ENCODE measurements at places on chromosomes 5 and 9.
A peak's percentile ranks its signal among the peaks of the same experiment; 100 is the strongest.

DNA sequence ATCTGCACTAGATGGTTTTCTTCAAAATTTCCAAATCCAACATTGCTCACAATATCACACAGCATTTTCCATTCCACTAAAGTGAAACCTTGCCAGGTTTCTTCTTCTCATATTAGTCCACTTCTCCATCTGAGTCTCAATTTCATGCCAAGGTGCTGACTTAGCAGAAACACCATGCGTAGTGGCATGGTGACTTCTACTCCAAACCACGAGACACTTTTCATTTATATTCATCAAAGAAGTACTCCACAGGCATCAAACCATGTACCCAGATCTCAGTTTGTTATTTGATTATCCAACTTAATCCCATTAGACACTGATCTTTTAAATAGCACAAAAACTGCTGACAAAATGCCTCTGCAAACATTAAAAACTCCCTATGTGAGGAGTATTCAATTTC lies 233.4 kb upstream of the ITGA1 start:
- no peak for DNase-seq

GRCh38 chr5:150599917-150600511 lies 40.4 kb upstream of the SYNPO start:
- DNase-seq = peak; percentile 87

- no peak for DNase-seq
Observed at GRCh38 chr5:176817369-176817840, 7.0 kb downstream of the UNC5A start.

DNA sequence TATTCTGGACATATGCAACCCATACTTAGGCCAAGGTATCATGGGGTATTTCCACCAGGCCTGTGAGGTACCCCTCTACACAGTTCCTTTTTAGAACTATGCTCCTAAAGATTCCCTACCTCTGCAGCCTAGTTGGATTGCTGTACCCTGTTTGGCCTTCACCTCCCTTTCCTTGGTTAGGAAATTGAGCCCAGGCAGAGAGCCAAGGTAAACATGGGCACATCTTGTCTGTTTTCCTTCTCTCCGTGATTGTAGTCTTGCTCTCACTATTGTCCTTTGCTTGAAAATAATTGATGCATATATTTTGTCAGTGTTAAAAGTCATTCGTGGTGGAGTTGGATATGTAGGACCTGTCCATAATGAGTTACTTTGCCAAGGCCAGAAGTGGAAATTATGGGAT lies 26.7 kb downstream of the BDP1 start:
- DNase-seq = peak; percentile 10

GRCh38 chr9:981491-981898 lies 5.0 kb downstream of the DMRT3 start:
- DNase-seq = no peak

- DNase-seq = no peak
Observed at GRCh38 chr9:88438811-88439210, 50.6 kb downstream of the SPIN1 start.

DNA sequence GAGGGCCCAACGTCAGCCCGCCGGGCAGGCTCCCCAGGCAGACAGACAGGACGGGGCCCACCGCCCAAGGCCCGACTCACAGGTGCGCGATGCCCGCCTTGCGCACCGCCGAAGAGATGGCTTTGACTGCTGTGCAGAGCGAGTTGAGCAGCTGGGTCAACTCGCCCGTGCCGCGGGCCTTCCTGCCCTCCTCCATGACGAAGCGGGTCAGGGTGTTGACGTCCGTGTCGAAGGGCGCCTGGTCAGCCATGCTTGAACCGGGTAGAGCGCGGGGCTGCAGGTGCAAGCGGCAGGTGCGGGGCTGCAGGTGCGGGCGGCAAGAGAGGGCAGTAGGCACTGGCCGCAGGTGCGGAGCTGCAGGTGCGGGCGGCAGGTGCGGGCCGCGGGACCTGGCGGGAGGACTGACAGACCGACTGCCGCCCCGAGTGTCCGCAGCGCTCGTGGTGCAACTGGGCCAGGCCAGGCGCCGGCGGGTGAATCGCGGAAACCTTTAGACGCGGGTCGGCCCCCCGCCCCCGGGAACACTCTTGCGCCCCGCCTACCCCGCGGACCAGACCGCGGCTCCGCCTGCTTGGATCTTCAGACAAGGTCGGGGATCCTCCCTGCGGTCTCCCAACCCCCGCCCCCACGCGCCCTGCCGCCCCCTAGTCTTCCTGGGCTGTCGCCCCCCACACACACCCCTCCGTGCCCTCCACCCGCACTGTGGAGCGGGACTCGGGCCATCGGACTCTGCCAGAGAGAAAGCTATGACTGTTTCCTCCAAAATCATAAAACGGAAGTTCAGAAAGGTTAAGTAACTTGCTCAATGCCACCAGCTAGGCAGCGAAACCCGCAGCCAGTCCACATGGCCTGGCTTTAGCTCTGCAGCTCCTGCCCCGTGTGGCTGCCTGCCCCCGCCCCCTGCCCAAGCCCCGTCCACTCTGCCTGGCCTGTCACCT lies at the start of gene FBP1:
Gene FBP1 (minus strand): TSS at position 458 of the 938 bp plus-strand sequence. CDS start 208 bp downstream, at position 250.
- DNase-seq = peak; percentile 65

DNA sequence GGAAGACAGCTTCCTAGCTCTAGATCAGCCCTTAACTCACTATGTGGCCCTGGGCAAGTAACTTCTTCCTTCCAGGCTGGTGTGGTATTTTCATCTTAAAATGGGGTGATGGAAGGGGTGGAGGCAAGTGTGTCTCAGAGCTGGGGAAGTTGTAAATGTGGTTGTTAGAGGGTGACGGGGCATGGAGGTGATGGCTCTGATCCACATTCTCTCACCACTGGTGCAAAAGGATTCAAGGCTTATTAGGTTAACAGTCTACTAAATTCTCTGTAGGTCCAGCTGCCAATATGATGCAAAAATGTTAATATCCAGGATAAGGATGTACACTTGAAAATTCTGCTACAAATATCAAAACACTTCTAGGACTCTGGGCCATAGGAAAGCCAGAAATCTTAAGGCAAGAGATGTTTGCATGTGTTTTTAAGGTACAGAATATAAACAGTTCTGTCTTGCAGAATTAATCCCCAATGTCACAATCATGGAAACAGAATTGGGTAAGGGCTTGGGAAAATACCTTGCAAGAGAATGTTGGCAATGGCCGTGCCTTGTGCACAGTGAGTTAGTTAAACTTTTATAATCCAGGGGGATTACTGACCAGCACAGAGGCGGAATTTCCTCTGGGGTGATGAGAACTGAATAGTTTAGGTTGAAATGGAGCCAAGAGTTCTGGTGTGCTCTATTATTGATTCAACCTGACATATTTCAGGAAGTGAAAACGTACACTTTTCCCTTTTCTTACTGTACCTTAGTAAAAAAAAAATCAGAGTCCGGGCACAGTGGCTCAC lies 19.8 kb downstream of the TNFSF15 start:
- no peak for DNase-seq

DNA sequence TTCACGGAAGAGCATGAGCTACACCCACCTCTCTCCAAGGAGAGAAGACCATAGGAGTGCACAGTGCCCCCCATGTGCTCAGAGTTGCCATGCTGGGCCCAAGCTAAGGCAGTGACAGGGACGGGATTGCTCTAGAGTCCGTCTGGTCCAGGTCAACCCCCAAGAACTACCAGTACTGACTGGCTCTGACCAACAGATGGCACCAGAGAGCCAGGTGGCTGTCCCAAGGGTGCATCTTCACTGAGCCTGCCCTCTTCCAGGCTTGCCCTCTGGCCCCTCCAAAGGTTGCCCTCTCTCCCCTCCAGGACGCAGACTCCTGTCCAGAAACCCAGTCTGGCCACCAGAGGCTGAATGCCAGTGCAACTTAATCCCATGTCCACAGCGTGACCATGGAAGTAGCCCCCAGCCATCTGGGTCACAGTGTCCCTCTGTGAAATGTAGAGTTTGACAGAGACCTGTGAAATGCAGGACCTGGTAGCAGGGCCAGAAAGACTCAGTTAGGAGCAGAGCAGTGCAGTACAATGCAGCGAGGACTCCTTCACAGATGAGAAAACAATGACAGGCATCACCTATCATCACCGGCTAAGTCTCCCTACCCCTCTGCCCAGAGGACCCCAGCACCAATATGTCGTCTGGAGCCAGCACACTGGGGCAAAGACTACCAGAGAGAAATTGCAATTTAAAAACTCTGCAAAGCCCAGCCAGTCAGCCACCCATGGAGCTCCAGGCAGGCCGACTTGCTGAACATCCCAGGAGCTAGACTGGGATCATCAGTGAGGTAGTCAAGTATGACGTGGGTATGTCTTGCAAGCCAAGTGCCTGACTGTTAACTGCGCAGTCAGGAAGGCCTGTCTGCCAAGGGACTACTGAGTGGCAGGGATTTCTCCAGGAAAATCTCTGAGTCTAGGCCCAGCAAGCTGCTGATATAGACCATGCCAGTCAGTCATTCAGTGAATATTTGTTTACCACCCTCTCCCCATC lies 7.7 kb upstream of the SKP1 start:
- peak; percentile 88 for DNase-seq

DNA sequence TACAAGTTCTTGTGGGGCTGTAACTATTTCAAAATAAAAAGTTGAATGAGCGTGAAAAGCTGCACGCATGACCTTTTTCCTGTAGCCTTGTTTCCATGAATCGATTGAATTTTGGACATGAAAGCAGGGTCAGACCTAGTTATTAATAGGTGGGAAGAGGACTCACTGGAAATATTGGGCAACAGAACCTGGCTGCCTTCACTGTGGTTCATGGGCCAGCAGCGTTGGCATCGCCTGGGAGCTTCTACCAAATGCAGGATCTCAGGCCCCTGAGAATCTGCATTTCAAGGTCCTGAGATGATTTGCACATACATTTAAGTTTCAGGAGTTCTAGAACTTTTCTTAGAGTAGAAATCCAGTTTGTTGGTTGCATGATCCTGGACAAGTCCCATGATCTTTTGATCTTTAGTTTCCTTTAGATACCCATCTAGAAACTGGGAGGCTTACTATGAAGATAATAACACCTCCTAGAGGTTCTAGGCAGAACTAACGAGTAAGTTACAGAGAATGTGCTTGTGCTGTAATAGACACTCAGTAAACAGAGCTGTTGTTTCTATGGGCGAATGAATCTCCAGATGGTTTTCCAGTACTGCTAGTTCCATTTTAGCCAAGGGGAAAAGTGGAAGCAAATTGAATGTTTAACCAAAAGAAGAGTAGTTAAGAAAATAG lies 12.4 kb downstream of the ANKRD33B start:
- no peak for DNase-seq

DNA sequence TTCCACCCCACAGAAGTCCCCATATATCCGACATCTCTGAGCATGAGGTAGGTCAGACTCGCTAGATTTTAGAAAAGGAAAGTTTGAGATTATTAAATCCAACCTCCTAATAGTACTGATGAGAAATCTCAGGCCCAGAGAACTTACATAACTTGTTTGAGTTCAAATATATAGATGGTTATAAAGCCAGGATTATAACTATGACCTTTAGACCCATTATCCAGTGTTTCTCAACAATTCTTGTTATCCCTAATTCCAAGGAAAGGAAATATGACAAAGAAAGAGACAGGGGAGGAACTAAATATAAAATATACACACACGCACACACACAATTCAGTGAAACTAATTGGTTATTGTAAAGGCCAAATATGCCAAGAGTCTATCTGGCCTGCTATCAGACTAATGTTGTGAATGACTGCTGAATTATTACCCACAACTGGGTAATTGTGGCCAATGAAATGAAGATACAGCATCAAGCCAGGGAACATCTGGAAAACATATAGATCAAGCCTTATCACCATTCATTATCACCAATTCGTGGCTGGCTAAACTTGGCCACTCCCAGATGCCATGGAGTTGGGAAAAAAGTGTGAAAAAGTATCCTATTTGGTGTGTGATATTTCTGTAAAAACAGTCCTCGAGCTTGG lies 248.4 kb downstream of the PRELID2 start:
- no peak for DNase-seq

GRCh38 chr5:111063709-111064322 lies 7.7 kb upstream of the TSLP start:
- DNase-seq = no peak

- DNase-seq = peak; percentile 51
Observed at GRCh38 chr5:39580702-39581453, 156.1 kb upstream of the DAB2 start.

GRCh38 chr9:111598733-111599091 lies 735 bp downstream of the PTGR1 start:
- DNase-seq = peak; percentile 35

DNA sequence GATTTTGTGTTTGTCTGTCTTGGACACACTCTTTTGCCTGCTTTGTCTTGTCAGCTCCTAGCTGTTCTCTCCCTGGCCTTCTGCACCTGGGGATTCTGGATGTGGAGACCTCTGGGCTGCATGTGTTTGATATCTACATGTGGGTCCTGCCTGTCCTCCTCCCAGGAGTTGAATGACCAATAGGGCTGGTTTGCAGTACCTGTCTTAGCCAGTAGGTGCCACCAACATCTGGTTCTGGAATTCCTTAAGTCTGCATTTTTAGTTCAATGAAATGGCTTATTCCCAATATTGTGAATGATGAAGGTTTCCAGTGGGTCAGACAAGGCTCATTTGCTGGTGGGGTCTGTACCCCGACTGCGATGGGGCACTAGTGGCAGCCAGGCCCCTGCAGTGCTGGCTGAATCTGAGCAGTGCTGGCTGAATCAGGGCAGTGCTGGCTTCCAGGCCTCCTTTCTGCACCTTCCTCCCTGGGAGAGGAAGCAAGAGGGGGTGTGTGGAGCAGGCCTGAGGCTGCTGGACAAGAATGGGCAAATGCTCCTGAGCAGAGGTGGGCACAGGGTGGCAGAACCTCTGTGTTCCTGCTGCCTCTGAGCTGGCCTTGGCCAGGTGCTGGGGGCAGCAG lies 73.3 kb downstream of the RXRA start:
- peak; percentile 50 for DNase-seq

GRCh38 chr9:35395076-35395705 lies 94.7 kb upstream of the RUSC2 start:
- DNase-seq = no peak

- no peak for DNase-seq
Observed at GRCh38 chr5:67453111-67453905, 256.7 kb upstream of the CD180 start.

- DNase-seq = peak; percentile 20
Observed at GRCh38 chr9:1434052-1434767, 384.1 kb downstream of the DMRT2 start.

GRCh38 chr9:36762958-36763357 lies 190.3 kb downstream of the MELK start:
- DNase-seq = no peak

GRCh38 chr9:72983056-72983455 lies 30.2 kb upstream of the ALDH1A1 start:
- DNase-seq = no peak

Data from AG20443 (cell line).